KBM-7 (cell line): ENCODE measurements at places on chromosomes 12 and 14.

DNA sequence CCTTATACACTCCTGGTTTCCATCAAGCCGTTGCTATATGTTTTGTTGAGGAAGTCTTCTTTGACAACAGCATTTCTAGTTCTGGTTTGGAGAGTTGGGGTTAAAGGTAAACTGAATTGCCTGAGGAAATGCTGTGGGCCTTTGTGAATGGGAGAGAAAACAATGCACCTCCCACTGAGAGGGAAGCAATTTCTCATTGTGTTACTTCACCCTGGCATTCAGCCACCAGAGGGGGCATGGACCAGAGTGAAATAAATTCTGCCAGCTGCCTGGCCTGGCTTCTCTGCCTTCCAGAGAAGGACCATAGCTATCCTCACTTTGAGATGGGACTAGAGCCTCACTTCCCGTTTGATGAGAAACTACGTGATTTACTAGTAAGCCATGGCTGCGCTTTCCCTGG lies 475.3 kb downstream of the EGLN3 start:
- DNase-seq = peak; percentile 4

DNA sequence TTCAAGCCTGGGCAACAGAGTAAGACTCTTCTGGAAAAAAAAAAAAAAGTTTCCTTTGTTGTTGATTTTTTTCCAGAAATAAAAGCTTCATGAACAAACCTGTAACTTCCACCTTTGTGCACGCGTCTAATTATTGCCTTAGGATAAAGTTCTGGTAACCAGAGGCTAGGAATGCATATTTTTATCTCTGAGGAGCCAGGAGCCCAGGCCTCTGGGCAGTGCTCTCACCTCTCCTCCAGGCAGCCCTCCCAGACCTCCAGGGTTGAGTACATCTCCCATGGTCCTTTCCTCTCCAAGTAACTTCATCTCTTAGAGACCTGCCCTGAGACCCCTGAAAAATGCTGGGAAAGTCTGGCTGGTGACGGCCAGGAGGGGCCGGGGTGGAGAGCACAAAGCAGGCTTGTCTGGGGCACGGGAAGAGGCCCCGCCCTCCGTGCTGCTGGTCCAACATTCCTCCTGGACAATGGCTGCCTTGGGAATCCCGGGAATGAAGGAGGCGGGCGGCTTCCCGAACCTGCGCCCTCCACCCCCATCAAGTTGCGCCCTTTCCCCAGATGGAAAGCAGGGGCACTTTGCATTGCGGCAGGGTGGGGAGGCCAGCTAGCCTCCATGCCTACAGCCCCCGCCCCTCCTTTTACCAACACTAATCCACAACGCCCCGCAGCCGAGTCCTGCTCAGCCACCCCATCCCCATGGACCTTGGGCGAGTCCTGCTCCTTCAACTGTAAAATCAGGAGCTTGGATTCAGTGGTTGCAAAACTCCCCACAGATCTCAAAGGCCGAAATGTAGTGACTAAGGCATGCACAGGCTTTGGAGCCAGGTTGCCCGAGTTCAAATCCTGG lies 7.3 kb upstream of the FIGNL2 start:
- no peak for DNase-seq

GRCh38 chr14:34496679-34497513 lies 34.9 kb upstream of the SPTSSA start:
- no peak for DNase-seq

DNA sequence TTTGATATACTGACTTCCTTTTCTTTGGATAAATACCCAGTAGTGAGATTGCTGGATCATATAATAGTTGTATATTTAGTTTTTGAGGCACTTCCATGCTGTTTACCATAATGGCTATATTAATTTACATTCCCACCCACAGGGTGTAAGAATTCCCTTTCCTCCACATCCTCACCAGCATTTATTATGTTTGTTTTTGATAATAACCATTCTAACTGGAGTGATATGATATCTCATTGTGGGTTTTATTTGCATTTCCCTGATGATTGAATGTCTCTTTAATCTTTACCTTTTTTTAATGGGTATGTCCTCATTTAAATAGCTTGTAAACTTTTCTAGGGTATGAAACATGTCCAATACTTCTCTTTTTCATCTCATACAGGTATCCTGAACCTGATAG lies 11.6 kb upstream of the SAV1 start:
- DNase-seq = no peak

DNA sequence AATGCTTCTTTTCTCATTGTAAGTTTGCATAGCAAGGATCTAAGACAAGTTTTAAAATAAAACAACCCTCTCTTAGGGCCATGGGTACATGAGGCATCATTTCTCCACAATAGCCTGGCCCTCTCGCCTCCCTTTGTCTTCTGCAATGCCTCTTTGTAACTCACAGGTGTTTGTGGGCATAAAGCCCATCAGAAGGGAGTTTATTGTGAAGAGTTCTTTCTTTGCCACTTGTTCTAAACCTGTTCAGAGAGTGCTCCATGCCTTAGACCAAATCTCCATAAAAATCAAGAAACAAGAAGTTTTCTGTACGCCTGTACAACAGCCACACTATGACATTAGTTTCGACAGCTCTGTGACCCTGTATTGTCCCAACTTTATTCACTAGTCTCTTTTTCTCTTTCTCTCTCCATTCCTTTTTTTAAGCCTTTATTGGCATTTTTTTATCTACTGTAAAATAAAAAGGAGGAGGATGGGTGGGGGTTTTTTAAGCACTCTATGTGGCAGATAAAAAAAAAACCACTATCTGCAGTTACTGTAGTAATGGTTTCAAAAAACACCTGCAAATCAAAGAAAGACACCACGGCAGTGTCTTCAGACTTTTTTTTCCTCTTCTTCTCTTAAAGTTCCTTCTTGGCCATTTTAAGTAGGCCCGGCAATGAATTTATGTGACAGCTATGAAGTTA lies 1.6 kb downstream of the C12orf42 start:
- no peak for DNase-seq
